ENCODE measurements at places on chromosomes 2 and 18.

DNA sequence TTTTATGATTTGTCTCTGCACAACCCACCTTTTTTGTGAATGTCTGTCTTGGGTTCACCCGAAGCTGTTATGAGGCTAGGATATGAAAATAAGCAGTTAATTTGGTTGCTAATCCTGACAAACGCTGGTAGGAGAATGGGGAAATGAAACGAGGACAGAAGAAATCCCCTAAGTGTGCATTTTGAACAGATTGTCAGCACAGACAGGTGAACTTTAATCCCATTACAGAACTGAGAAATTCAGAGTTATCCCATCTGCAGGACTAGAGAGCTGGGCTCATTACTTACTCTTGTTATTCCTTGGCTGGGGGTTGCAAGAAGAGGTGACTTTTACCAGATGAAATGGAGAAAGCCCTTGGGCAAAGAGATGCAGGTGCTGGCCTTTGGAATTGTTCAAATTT lies 123.3 kb upstream of the NYAP2 start:
- DNase-seq, result peak; percentile 21

DNA sequence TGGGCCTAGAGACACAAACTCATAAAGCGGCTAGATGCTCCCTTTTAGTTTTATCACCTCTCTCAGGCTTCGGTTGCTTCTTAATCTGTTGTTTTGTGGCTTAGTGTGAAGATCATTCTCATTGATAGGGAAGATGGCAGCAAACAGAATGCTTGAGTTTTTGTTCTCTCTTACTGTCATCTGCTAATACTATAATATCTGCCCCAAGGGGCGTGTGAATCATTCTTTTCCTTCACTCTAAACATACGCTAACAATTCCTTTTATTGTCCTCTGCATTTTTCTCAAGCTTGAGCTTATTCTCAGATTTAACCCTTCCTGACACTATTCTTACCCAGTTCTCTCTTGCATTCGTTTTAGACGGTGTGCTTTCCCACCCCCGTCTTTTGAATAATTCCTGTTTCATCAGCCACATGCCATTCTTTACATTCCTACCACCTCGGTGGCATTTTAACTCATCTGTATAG lies 323.9 kb upstream of the NRP2 start:
- DNase-seq, result no peak

- no peak for DNase-seq
These were observed 82.0 kb downstream of the ZNF407 start for GRCh38 chr18:74679679-74680076.

GRCh38 chr2:27973592-27973991 lies 83.1 kb downstream of the BABAM2 start:
- no peak for DNase-seq

- DNase-seq, result no peak
These were observed 253.1 kb downstream of the SH3BP4 start for GRCh38 chr2:235204948-235205347.

- no peak for DNase-seq
These were observed 157.8 kb downstream of the BCL2 start for GRCh38 chr18:63161761-63162195.

GRCh38 chr2:9382604-9383235 lies 40.6 kb downstream of the ITGB1BP1 start:
- no peak for DNase-seq

DNA sequence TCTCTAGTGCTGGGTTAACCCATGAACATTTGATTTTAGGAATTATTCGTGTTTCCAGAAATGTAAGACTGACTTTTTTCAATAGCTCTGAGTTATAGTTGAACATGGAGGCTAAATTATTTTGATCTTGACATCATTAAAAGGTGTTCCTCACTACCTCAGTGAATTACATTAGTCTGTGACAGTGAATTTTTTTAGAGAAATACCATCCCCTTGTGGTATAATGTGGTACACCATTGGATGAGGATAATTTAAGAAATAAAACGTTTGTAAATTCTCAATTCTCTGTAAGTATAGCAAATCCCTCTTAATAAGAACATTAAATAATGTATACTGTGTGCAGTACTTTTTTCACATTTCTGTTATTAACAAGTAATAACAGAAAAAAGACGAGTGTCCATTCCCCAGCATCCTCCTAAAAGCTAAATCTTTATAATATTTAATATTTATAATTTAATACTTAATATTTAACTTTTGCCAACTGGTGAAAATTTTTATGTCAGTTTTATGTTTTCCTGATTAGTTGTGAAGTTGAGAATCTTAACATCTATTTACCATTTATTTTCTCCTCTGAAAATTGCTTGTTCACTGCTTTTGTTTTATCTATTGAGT lies 70.3 kb upstream of the CWC22 start:
- no peak for DNase-seq
